ENCODE measurements at places on chromosomes 11 and 22.

DNA sequence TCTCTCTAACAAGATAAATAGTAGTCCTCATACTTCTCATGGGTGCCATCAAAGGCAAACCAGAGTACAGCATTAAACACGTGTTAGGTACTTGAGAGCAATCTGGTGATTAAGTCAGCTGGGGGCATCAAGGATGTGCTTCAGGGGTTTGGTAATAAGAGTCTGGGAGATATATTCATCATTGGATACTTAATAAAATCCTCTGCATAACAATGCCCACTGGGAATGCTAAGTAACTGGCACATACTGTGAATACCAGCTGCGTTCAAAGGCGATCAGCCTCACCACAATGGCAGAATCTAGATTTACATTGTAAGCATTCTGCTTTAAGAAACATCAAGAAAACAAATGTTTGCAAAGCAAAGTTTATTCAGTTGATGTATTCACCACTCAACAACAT, 268.6 kb upstream of the PITPNB start:
- no peak for DNase-seq

- no peak for DNase-seq
Observed at GRCh38 chr11:18229501-18229900, 7.1 kb downstream of the SAA4 start.

GRCh38 chr11:115126092-115126491, 378.1 kb downstream of the CADM1 start:
- DNase-seq = no peak

DNA sequence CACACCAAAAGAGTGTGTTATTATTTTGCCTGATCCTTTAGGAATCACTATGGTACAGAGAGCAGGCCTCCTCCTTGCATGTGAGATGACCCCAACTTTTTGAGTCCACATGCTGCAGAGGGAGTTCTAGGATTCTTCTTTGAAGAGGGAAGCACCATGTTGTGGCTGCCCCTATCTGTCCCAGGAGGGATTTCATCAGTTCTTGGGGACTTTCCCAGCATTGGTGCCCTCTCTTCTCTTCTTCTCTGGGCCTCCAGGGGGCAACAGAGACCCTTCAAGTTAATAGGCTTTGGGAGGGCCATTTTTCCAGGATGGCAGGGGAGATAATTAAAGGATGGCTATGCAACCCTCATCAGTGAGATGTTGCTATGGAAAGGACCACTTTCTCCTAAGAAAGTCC, 3.6 kb downstream of the MMP1 start:
- no peak for DNase-seq

GRCh38 chr11:111733611-111734088, 32.5 kb downstream of the PPP2R1B start:
- no peak for DNase-seq

DNA sequence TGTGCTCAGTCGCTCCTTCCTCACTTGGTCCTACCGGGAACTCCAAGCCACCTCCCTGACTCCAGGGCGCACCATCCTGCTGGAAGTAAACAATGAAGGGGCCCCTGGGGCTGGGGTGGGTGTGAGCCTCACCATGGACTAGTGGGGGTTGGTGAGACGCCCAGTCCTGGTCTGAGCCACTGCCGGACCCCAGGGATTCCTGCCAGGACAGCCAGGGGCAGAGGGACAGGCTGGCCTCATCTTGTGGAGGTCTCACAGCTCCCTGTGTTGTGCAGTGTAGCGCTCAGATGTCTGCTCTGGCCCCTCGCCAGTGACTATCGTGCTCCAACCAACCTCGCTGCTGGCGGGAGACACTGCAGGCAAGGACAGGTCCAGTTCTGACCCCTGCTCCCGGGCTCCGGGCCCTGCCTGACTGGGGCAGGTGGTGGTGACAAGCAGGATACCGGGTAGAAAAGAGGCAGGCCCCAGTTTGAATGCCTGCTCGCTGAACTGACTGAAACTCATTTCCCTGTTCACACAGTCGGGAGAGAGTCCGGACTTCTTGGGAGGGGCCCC, 1021.4 kb downstream of the BRD1 start:
- no peak for DNase-seq
